NCI-H2171 treated with DMSO at 0.1 percent for 48 hours (cell line): ENCODE measurements at places on chromosomes 5 and 9.
A peak's percentile ranks its signal among the peaks of the same experiment; 100 is the strongest.

GRCh38 chr5:133827830-133828229 lies 140.6 kb downstream of the C5orf15 start:
- DNase-seq = no peak

- DNase-seq = no peak
Observed at GRCh38 chr5:59767211-59767605, 126.3 kb downstream of the PDE4D start.

DNA sequence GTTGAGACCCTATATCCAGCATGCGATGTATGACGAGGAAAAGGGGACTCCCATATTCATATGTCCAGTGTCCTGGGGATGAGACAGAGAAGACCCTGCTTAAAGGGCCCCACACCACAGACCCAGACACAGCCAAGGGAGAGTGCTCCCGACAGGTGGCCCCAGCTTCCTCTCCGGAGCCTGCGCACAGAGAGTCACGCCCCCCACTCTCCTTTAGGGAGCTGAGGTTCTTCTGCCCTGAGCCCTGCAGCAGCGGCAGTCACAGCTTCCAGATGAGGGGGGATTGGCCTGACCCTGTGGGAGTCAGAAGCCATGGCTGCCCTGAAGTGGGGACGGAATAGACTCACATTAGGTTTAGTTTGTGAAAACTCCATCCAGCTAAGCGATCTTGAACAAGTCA lies 17.1 kb downstream of the BTNL3 start:
- no peak for DNase-seq

DNA sequence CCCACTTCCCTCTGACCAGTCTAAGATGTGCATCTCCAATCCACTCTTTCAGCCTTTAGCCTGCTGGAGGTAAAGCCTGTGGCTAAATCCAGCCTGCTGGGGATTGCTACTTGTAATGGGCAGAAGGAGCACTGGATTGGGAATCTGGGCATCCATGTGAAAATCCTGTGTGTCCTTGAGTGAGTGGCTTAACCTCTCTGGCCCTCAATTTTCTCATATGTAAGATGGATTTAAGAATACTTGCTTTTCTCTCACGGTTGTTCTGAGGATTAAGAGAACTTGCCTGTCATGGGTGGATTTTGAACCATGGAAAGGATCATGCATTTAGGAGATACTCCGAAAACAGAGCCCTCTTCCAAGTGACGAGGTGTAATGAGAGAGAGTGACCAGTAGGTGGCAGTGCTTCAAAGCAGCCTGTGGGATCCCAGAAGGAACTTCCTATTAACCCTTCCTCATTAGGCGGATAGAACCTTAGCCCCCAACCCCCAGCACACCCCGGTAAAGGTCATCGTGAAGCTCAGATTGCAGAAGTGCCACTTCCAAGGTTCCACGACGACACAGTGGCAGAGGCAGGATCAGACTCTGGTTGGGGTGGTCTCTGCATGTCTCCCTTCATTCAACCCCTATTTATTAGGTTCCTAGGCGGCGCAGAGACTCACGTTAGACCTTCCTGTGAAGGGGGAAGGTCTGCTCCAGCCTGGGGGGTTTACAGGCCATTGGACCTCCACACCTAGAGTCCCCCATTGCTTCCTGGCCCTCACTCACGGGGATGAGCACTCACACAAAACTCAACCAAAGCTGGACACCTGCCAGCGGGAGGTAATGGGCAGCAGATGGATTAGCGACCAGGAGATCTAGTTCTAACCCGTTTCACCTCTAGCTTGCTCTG lies 68.7 kb upstream of the ZNF618 start:
- DNase-seq = peak; percentile 59

DNA sequence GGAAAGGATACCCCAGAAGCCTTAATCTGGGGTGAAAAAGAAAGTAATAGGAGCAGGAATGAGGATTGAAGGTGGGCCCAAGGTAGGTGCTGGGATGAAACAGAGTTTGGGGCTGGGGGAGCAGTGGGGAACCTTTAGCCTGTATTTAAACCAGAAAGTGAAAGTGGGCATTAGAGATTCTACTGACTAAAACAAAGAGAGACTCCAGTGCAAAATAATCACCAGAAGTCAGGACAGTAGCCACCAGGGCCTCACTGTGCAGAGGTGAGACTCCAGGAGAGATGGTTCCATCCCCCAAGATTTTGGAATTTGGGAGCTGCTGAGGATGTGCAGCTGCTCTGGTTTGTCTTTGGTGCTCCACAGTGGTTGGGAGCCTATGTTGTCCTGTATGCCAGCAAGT lies 13.1 kb downstream of the DNAJB5 start:
- no peak for DNase-seq

DNA sequence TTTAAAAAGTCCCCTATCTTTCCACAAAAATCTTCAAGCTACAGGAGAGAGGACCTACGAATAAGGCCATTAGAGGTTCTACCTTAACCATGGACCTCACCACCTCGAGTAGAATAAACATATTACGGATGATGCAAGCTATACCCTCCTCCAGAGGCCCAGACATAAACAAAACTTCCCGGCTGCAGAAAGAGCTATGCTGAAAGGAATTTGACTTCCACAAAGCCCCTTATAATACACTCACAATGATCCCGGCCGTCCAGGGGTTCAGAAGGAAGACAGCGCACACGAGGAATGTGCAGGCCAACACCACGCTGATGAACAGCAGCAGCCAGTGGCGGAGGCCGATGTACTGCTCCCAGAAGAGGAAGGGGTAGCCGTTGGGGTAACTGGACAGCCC lies 59.0 kb downstream of the PTCH1 start:
- DNase-seq = no peak
